ENCODE measurements at places on chromosomes 7 and 10.

DNA sequence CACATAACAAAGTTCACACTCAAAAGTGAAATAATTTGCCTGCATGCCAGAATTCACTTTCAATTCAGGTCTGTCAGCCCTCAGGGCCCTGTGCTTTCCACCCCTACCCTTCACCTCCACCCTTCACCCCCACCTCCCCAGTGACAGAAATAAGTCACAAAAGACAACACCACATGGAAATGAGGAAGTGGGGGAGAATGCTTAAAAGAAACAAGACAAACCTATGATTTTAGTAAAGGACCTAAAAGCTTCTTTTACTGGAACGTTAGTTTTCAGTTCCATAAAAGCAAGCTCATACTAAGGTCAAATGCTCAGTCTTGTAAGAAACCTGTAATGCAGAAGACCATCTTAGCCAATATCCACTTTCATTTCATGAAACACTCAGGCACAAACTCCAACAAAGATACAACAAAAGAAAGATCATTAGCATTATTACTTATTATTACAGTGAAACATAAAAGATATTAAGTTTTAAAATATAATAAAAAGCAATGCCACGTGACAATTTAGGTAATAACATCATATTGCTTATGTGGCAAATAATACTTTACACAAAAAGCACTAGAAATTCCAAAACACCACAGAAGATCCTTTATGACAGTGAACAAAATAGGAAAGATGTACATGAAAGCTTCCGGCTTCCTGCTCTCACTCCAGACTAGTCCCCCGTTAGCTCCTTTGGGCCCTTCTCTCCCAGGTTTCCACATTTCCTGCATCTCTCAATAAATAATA is 112.1 kb downstream of the LMBR1 start:
- no peak for DNase-seq

DNA sequence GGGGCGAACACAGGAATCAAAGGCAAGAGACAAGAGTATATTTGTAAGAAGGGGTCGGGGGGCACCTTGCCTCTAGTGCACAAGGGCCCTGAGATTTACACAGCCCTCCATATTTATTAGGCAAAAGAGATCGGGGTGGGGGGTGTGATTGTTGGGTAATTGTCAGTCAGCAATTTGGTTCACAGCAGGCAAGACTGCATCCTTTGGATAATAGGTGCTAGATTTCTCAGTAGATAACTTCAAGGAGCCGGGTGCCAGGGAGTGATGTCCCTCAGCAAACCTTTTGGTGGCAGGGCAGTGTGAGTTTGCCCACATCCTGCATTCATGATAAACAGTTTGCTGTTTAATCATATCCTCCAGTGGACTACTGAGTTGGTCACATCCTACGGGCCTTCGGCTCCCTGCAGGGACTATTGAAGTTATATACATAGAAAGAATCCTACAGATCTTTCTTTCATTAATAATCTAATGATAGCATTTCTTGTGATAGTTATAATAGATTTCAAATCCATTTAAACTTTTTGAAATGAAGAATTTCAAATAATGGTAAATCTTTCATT is 178.5 kb downstream of the GNAI1 start:
- no peak for DNase-seq

DNA sequence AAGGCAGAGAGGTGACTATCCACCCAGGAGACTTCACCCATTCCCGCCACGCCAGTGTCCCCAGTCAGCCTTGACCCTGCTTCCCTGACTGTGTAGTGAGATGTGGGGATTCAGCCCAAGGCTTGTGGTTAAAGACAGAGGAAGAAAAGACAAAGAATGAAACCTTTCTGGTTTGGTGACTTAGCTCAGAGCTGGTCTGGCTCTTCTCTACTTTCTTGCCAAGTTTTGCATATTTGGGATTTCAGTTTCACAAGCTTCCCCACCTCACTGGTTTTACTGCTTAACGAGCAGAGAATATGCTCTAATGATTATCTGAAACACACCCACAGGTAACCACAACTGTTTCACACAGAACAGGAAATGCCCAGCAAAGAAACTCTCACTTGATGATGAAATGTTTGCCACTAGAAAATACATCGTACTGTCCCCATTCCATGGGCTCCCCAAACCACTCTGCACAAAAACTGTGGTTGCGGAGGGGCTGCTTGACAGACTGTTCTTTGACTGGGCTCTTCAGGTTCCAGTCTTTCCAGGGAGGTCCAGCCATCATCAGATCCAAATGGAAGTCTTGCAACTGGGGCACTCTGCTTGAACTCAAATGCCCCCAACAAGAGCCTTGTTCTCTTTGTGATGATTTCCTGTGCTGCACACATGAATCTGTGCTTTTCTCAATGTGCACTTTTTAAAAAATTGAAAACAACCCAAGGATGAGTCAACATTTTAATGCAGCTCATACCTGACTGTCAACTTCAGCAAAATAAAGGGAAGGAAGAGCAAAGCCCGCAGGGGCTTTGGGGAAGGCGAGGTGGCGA is 95.5 kb downstream of the CTBP2 start:
- no peak for DNase-seq

DNA sequence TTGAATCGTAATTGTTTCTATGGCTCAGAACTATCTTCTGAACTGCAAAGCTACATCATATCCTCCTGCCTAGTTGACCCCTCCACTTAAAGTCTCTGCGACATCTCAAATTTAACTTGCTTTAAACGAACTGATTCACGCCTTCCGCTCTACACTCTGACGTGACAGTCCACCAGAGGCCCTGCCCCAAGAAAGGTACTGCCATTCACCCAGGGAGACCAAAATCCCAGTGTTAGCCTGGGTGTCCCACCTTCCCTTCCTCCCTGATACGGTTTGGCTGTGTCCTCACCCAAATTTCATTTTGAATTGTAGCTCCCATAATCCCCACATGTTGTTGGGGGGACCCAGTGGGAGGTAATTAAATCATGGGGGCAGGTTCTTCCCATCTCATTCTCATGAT is 90.8 kb downstream of the CPXM2 start:
- DNase-seq = no peak

GRCh38 chr7:26345837-26346236 is 54.2 kb downstream of the SNX10 start:
- DNase-seq = no peak

GRCh38 chr7:151146761-151147160 is 20.7 kb downstream of the GBX1 start:
- DNase-seq = no peak

DNA sequence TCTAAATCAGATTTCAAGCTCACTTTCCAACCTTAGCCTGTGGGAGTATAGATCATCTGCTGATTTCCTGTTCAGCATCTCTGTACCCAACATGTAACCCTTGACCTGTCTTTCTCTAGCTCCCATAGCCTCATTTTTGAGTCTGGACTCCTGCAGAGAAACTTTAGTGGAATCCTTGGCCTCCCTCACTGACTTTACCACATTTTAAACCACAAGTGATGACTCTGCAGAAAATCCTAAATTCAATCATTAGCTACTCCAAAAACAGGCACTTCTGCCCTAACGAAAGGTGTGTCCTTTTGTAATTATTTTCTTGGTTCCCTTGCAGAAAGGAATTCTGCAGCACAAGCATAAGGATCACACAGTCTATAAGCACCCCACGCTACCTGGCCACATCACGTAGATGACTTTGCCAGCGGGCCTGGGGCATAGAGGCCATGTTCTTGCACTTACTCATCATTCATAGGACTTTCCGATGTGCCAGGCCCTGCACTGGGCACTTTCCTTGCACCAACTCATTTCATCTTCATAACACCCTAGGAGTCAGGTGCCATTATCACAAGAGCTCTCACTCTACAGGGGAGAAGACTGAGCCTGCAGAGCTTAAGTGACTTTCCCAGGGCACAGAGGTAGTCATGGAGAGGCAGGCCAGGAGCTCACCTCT is 57.2 kb upstream of the OPALIN start:
- DNase-seq = no peak

DNA sequence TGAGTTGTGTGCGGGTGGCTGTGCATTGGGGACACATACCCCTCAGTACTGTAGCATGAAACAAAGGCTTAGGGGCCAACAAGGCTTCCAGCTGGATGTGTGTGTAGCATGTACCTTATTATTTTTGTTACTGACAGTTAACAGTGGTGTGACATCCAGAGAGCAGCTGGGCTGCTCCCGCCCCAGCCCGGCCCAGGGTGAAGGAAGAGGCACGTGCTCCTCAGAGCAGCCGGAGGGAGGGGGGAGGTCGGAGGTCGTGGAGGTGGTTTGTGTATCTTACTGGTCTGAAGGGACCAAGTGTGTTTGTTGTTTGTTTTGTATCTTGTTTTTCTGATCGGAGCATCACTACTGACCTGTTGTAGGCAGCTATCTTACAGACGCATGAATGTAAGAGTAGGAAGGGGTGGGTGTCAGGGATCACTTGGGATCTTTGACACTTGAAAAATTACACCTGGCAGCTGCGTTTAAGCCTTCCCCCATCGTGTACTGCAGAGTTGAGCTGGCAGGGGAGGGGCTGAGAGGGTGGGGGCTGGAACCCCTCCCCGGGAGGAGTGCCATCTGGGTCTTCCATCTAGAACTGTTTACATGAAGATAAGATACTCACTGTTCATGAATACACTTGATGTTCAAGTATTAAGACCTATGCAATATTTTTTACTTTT is 1.8 kb downstream of the DDIT4 start:
- DNase-seq = no peak

DNA sequence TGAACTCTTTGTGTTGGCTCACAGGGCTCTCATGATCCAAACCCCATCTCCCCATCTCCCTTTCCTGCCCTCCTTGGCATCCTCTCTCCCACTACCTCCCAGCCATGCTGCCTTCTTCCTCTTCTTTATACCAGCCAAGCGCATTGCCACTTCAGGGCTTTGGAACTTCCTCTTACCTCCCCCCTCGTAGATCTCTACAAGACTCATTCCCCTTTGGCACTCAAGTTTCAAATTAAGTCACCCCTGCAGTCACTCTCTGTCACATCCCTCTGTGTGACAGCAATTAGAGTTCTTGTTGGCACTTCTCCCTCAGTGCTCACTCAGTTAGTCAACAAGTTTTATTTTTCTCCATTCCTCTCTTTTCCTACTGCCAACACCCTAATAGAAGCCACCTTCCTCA is 20.8 kb upstream of the NRP1 start:
- DNase-seq = no peak

Data from activated CD4-positive, alpha-beta T cell treated with anti-CD3 and anti-CD28 coated beads for 1 hour (primary cell).